ENCODE measurements at places on chromosomes 2 and 18.

DNA sequence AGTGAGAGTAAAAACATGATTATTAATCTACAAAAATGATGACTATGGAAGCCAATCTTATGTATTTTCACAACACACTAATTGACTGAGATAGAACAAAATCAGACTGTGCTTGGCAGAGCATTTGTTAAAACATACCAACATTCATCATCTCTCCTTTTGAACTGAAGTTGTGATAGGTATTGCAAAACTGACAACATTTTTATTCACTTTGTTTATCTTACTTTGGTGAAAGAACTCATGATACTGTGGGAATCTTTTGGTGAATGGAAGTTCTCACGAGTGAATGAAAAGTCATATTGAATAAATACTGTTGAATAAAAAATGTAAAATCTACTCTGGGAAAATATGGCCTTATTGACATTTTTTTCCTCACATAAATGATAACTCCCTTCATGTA, 1430.2 kb upstream of the PIK3C3 start:
- DNase-seq, result no peak

GRCh38 chr2:237932731-237933131, 34.1 kb upstream of the UBE2F start:
- DNase-seq, result no peak

DNA sequence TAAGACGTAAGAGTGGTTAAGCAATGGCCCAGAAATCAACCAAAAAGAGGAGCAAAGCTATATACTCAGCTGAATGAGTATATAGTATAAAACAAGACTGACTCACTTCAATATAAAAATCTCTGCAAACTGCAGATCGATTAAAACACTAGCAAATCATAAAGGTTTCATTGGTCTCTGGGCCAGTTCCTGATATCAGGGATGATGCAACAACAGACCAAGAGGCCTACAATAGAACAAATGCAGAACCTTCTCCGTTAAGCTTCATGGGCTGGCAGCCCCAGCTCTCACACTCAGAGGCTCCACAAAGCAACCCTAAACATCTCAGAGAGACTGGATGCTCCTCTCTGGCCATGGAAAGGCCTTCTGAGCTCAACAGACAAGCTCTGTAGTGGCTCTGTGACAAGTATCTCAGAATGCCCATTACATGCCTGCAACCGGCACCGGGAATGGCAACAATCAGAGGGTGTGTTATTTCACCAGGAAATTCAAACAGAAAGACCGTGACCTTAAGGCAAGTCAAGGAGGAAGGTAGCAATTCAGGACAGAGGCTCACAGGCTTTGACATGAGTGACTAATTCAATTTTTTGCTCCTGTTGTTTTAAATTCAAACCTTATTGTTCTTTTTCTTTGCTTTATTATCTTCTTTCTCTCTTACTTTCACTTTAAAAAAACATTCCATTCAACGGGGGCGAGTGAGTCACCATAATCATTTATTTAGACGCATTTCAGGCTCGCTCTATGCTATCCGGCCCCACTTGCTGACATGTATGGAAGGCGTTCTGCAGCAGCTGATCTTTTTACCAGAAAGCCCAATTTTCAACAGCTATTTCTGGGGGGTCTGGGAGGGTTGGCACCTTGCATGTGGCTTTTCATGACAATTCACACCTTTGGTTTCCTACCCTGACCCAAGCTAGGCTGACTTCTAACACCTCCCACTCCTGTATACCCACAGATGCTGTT, 15.1 kb downstream of the CYRIA start:
- no peak for DNase-seq

DNA sequence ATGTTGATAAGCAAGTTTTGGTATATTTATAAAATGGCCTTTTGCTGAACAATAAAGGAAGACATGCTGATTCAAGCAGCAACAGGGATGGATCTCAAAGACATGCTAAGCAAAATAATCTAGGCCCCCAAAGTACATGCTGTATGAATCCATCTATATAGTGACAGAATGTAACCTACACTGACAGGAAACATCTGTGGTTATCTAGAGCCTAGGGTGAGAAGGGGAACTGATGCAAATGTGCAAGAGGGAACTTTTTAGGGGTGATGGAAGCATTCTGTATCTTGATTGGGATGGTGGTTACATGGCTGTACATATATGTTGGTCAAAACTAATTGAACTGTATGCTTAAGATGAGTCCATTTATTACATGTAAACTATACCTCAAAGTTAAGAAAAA, 24.2 kb downstream of the CNRIP1 start:
- DNase-seq, result no peak

DNA sequence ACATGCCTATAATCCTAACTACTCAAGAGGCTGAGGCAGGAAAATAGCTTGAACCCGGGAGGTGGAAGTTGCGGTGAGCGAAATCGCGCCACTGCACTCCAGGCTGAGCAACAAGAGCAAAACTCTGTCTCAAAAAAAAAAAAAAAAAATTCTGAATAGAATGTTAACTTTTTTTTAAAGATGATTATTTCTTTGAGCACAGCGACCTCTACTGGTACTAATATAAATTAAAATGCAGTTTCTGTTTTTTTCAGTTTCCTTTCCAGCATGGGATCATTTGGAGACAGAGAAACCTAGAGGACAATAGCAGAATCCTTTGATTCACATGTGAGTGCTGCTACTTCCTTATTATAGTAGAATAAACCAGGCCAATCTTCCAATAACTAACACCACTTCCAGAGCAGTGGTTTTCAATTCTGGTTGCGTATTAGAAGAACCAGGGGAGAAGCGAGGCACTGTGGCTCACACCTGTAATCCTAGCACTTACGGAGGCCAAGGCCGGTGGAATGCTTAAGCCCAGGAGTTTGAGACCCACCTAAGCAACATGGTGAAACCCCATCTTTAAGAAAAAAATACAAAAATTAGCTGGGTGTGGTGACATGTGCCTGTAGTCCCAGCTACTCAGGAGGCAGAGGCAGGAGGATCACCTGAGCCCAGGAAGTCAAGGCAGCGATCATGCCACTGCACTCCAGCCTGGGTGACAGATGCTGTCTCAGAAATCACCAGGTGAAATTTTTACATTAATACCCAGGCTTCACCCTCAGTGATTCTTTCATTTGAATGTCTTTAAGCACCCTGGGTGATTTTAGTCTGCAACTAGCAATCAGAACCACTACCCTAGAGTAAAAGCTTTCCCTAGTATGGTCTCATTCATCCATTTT, 10.1 kb downstream of the SRSF7 start:
- no peak for DNase-seq

DNA sequence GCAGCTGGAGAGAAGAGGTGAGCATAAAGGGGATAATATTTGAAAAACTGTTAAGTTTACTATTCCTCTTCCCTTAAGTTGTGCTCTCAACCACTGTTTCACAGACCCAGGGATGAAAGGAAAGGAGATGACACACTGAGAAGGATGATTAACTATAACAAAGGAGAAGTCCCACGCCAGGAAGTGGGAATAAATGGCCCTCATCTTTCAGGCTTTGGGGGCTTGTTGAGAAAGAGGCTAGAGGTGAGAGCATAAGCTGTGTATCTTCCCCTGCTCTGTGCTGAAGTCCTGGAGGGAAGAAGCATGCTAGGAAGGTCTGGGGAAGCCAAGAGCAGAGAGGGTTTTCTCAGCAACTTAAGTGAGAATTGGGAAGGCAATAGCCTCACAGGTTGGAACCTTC, 399.1 kb upstream of the ATP5MC3 start:
- no peak for DNase-seq

- peak; percentile 44 for DNase-seq
Measured at GRCh38 chr2:113181258-113182051, 7.7 kb downstream of the PSD4 start.

DNA sequence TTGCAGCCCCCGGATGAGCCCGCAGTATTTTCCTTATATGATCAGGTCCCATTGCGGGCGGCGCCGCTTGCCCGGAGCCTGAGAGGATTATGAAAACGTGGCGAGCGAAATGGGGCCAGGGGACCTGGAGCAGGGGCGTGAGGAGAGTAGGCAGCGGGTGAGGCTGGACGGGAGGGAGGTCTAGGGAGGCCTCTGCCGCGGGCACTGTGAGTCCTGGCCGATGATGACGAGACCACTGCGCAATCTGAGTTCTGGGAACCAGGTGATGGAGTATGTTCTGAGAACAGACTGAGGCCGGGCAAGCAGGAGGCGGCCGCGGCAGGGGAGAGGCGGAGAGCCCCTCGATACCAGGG, 790 bp upstream of the ACAA2 start:
- DNase-seq, result peak; percentile 54

DNA sequence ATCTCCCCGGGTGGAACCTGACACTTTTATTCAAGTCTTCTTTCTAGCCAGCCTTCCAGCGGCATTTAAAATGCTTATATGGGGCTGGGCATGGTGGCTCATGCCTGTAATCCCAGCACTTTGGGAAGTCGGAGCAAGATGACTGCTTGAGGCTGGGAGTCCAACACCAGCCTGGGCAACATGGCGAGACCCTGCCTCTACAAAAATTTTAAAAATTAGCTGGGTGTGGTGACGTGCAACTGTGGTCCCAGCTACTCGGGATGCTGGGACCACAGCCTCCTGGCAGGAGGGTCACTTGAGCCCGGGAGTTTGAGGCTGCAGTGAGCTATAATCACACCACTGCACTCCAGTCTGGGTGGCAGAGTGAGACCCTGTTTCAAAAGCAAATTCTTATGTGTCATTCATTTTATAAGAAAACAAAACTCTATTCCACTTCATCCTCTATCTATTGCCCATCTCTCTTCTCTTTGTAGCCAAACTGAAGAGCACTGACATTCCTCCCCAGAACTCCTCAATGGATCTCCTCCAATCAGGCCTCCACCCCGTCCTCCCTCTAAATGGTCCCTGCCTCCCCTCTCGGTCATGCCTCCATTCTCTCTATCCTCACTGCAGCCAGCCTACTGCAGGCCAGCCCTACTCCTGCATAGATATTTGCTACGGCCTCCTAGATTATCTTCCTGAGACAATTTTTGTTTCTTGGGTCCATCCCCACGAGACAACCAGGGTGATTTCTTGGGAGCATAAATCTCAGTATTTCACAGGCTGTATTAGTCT, 18.0 kb upstream of the RHOB start:
- DNase-seq, result no peak

GRCh38 chr18:65352186-65352585, 398.6 kb upstream of the CDH7 start:
- peak; percentile 59 for DNase-seq

GRCh38 chr2:188159484-188159883, 132.2 kb upstream of the GULP1 start:
- no peak for DNase-seq

- DNase-seq, result no peak
Measured at GRCh38 chr2:116142644-116143227, 1671.8 kb upstream of the DDX18 start.

DNA sequence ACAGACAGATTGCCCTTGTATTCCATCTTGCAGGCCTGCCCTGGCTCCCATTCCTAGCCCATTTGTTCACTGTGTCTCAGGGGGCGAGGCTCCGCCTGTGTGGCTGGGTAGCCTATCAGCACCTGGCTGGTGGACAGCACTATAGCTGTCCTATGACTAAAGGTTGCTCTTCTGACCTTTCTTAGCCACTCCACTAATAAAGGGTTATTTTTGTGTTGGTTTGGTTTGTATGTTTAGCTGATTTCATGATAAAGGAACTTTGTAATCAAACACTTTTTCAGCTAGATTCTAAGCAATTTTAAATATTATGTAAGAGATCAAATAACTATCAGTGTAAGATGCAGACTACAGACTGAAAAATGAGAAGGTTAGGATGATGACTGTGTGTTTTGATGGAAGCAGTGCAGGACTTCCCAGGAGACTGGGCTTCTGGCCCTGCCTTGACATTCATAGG, 72.2 kb downstream of the CRIM1 start:
- DNase-seq, result no peak
